Midbrain (tissue), 1 donor: ENCODE measurements at places on chromosomes 4 and X.
A peak's percentile ranks its signal among the peaks of the same experiment; 100 is the strongest.

DNA sequence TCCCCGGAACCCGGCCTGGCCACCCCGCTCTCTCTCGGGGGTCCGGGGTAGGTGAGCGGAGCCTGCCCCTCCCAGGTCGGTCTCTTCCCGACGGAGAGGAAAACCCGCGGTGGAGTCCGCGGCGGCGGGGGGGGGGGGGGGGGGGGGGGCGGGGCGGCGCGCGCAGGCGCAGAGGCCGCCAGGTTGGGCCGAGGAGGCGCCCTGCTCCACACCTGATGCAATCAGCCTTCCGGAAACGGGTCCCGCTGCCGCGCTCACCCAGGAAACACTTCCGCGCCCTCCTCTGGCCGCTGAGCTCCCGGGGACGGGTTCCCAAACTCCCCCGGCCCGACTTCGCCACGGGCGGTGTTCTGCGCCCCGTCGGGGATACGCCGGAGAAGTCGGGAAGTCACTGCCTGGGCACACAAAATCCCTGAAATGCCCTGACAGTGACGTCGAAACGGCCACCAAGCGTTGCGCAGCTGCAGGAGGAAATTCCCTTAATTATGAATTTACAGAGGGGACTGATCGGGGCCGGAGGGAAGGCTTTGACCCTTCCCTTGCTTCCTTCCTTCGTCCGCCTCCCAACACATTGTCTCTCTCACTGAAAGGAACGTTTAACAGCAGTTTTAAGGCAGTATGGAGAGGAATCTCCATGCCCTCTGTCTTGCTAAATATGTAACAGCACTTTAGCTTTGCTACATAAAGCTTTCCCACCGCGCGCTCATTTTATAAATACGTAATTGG is 2.1 kb upstream of the APBB2 start:
- no peak for DNase-seq

- DNase-seq = no peak
Observed at GRCh38 chr4:18803781-18804180, 782.2 kb upstream of the LCORL start.

DNA sequence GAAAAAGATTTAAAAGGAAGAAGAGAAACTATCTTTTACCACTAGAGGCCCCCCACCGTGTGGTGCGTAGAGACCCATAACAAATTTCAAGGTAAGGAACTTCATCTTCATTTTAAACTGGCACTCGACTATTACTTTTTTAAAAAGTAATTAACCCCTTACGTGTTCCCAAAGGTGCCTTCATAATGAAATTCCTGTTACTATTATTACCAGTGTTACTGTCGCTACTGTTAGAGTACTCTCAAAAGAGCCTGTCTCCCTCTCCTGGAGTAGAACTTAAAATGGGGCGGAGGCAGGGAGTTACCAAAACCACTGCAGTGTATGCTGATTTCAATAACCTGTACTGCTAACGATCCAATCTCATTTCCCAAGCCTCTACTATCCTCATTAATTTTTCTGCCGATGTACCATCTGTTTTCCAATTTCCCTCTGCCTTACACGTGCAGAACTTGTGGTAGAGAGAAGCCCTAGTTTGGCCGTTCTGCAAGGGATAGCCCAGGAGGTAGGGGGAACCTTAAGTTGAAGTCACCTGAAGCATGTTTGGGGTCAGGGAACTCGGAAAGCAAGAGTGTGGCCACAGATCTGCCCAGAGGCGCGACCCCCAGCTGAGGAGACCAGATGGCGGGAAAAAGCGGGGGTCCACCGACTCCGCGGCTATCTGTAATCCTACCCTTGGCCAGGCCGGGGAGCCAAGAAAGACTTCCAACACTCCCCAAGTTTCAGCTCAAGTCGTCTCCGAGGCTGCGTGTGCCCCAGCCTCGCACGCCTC is 720 bp upstream of the STK26 start:
- no peak for DNase-seq

GRCh38 chrX:150543230-150544155 is 24.9 kb upstream of the MTM1 start:
- DNase-seq = no peak

GRCh38 chr4:127783955-127784770 is 2.0 kb downstream of the HSPA4L start:
- DNase-seq = peak; percentile 32

- no peak for DNase-seq
Observed at GRCh38 chrX:142977128-142977914, 48.4 kb upstream of the SPANXN4 start.

- no peak for DNase-seq
Observed at GRCh38 chr4:148454835-148455234, 12.6 kb upstream of the NR3C2 start.

- DNase-seq = peak; percentile 63
Observed at GRCh38 chrX:22748093-22748999, 251.4 kb upstream of the DDX53 start.

- no peak for DNase-seq
Observed at GRCh38 chr4:54958236-54958635, 167.2 kb downstream of the KDR start.

DNA sequence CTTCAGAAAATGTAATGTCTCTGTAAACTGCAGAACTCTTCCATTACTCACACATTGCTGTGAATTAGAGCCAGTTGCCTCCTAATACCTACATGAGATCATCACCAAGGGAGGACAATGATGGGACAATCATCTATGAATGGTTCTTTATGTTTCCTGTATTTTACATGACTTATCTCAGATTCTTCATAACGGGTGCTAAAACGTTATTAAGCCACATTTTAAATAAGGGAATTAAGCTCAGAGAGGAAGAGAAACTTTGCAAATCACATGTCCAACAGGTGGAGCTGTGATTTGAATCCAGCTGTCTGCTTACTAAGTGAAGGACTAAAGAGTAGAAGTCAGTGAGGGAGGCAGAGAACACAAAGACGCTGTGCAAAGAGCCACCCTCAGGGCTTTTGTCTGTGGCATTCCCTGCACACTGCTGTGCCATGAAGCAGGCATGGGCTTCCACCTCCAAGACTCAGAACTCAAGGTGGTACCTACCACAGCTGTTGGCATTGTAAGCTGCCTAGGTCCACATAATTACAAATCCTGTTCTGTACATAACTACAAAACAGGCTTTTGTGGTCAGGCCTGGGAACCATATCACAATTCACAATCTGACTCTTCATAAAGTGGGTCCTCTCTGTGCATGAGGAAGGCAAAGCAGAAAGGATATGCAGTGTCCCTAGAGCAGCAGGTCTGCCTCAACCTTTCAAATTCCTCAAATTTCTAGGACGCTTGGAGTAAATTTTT is 12.8 kb downstream of the TBC1D9 start:
- DNase-seq = no peak

DNA sequence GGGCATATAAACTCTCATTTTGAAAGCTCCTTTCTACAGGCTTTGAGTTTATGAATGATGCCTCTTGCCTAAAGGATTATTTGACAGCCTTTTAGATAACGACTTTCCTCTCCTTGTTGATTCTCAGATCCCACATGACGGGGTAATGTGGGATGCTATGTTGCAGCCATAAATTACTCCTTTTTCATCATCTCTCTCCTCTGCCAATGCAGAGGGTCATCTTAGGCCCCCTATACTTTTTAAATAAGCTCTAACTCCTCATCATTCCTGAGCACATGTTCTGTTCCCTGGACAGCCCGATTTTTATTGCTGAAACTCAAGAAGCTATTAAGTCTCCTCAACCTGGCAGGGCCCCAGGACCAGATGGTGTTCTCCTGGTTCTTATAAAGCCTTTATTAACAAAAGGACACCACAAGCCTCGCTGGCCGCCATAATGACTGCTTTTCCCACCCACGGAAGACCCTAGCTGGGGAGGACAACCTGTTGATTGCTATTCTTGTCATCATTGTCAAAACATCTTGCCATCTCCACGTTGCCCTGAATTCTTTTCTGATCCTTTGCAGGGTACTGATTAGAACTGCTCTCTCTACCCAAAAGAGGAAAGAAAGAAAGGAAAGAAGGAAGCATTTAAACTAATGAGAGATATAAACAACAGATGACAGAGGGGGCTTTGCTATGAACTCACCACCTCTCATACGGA is 150.7 kb downstream of the DHX15 start:
- DNase-seq = no peak

DNA sequence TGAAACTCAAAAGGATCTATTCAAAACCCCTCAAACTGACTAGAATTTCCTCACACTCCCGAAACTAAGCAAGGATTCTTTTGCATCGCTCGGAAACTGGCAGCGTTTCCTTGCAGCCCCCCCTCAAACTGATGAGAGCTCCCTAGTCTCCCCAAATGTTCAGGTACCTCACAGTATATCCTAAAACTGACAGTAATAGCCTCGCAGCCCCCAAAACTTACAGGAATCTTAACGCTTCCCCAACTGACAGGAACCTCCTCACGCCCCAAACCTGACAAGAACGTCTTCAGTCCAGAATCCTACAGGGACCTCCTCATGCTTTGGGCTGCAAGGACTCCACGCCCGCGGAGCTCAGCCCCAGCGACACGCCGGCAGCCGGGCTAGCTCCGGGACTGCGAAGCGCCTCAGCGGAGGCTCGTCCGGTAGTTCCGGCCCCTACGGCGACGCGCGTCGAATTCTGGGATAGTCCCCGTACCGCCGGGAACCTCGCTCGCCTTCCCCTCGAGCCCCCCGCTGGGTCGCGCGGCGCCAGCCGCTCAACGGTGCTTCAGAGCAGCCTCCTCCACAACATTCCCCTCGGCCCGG is 640 bp downstream of the PHF8 start:
- DNase-seq = no peak

GRCh38 chrX:149531599-149531998 is 9.2 kb upstream of the EOLA1 start:
- DNase-seq = no peak

- DNase-seq = no peak
Observed at GRCh38 chr4:184148738-184149637, 68.7 kb downstream of the ENPP6 start.

DNA sequence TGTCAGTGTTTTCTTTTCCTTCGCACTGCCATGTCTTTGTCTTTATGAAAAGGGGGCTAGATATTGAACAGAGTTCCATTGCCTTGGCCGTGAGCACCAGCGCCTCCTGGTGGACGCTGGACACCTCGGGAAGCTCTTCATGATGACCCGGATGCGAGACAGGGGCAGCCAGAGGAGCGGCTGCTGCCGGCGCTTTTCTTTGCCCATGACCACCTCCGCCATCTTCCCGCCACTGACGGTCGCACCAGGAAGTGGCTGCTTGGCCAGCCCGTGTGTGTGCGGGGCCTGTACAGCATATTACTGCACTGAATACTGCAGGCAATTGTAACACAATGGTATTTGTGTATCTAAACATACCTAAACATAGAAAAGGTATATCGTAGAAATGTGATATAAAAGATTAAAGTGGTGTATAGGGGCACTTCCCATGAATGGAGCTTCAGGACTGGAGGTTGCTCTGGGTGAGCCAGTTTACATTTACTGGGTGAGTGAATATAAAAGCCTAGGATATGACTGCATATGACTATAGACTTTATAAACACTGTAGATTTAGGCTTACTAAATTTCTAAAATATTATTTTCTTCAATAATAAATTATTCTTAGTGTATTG is 15.8 kb upstream of the GRIA2 start:
- DNase-seq = no peak

DNA sequence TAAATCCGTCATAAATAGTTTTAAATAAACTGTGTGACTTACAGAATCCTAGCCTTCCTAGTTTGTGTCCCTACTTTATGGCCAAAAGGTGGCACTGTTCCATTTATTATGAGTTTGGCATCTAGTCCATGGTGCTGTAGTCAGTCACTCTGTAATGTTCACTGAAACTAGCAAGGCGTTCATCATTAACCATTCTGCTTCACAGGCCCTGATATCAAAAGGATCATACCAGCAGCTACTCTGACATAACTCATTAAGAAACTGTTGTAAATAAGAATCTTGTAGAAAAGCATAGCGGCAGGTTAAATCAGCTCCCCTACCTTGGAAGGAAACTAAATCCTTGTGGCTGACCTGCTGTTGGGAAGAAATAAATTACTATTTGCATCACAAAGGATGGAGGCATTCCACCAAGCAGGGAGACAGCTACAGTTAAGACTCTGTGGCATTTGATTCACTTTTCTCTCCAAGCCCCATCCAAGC is 919.6 kb upstream of the DIAPH2 start:
- peak; percentile 38 for DNase-seq

GRCh38 chr4:170202721-170203120 is 113.0 kb upstream of the AADAT start:
- no peak for DNase-seq

DNA sequence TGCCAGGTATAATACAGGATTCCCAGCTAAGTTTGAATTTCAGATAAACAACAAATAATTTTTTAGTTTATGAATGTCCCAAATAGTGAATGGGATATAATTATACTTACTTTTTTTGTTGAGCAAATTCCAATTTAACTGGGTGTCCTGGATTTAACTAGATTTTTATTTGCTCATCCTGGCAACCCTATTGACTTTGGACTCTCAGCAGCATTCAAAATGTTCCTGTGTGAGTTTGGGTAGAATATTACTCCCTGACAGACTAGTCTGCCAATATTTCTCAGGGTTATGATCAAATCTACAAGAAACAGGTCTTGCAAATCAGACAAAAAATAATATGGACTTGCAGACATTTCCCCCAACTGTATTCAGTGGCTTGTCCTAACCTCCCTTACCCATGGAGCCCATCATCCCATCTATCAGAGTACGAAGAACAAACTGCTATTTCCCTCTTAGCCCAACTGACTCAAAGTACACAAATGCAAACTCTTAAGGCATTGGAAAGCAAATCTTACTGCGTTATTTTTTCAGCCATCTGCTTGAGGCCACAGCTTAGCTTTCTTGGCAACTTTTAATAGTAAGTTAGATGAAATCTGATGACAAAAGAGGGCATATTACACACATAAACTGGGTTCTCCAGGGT is 20.7 kb downstream of the SETD7 start:
- no peak for DNase-seq

DNA sequence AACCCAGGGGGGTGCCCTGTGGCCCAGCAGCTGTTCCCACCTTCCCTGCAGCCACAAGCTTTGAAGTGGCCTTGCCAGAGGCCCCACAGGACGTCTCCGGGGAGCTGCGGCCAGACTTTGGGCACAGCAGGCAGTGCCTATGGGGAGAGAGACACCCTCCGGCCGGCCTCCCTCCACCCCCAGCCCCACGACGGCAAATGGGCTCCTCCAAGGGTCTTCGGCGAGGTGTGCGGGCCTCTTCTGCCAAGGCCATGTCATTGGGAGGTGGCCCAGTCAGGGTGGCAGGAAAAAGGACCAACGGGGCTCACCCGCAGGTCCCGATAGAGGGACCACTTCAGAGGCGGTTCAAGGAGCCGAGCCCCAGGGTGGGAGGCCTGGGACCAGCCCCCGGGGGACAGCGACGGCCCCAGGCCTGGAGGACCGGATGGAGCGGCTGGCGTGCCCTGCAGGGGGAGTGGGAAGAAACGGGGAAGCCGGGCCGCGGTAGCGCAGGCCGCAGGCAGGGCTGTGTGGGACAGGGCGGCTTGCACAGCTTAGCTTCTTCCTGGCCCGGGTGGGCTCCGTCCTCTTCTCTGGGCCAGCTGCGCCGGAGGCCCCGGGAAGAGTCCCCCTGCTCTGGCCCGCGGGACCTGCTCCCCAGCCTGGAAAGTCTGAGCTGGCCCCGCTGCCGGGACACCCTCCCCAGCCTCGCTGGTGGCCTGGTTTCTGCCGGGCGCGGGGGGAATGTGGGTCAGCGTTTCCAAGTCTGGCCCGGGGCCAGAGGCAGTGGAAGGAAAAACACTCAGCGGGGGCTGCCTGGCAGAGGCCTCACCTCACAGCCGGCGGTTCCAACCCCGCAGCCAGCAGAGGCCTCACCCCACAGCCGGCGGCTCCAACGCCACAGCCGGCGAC is 21.9 kb upstream of the SPON2 start:
- peak; percentile 52 for DNase-seq
